ENCODE measurements at places on chromosomes 3 and 15.

- no peak for DNase-seq
Observed at GRCh38 chr15:31752065-31752762, 278.1 kb upstream of the CHRNA7 start.

- DNase-seq = no peak
Observed at GRCh38 chr3:194658477-194659242, 13.3 kb downstream of the LSG1 start.

- no peak for DNase-seq
Observed at GRCh38 chr15:68051109-68051508, 3.0 kb upstream of the PIAS1 start.

DNA sequence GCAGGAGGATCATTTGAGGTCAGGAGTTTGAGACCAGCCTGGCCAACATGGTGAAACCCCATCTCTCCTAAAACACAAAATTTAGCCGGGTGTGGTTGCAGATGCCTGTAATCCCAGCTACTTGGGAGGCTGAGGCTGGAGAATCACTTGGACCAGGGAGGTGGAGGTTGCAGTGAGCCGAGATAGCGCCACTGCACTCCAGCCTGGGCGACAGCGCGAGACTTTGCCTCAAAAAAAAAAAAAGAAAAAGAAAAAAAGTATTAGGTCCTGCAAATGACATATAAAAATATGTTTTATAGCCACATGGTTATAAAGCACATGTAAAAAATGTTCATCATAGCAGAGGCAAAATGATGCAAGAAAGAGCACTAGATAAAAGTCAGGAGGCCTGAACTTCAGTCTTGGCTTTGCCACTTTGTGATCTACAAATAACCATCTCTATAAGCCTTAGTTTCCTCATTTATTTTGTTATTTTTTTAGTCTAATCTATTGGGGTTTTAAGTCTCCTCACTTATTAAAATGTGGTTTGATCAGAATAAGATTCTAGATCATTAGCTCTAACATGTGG, 4.9 kb downstream of the SLC12A6 start:
- DNase-seq = no peak

DNA sequence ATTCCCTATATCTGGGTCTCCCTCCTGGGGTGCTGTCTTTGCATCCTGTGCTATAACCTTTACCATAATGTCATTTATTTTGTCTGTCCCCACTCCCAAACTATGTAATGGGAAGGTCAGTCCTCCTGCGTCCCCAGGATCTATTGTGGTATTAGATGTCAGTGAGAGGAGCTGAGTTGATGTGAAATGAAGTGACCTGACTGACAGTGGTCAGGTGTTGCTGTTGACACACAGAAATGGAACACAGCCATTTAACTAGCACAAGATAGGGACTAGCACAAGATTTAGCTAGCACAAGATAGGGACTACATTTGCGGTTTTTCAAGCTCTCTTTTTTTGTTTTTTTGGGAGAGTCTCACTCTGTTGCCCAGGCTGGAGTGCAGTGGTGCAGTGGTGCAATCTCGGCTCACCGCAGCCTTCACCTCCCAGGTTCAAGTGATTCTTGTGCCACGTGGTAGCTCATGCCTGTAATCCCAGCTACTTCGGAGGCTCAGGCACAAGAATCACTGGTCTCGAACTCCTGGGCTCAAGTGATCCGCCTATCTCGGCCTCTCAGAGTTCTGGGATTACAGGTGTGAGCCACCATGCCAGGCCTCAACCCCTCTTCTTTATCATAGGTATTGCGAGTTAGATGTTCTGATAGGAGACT, 5.2 kb downstream of the NGRN start:
- DNase-seq = no peak

DNA sequence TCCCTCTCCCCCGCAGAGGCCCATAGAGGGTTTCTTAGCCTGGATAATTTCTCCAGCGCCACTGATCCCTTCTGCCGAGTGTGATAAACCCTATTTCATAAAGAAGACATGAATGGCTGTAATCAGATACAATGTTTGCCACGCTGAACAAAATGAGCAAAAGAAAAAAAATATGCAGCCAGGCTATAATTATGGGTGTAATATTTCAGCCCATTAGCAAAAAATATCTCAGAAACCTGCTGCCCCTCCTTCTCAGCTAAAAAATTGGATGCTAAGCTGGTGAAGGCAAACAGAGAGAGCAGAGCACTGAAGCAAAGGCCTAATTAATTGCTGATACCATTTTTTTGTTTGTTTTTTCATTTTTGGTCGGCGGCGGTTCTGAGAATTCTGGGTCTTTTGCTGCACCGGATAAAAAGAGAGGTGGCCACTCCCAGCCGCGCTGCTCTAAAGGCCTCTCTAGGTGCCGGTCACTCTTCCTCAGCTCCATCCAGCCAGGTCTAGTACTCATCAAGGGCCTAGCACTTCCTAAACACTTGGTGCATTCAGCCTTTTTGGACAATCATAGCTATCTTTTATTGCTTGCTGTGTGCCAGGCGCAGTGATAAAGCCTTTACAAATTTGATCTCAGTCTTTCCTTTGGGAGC, 128.7 kb upstream of the TLE3 start:
- DNase-seq = no peak

DNA sequence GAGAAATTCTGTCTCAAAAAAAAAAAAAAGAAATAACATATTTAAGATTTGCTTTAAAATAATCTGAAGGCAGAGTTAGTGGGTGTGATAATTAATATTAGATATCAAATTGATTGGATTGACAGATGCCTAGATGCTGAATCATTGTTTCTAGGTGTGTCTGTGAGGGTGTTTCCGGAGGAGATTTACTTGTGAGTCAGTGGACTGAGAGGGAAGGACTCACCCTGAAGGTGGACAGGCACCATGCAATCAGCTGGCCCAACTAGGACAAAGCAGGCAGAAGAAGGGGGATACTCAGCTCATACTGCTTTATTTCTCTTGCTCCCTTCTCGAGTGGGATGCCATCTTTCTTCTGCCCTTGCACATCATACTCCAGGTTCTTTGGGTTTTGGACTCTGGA, 16.7 kb upstream of the RPL24 start:
- no peak for DNase-seq

DNA sequence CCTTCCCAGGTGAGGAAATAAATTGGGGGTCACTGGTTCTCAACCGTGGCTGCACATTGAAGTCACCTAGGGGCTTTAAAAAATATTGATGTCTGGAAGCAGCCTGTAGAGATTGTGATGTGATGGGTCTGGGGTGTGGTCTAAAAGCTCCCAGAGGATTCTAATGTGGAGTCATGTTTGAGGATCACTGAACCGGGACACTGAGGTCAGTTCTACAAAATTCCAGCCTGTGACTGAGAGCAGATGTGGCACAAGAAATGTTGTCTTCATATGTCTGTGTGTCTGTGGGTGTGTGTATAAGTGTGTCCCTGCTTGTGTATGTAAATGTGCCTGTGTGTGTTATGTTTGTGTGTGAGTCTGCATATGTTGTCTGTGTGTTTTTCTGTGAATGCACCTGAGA, 79.9 kb downstream of the TLE3 start:
- no peak for DNase-seq

- no peak for DNase-seq
Observed at GRCh38 chr15:82802497-82802896, 3.4 kb downstream of the FSD2 start.

DNA sequence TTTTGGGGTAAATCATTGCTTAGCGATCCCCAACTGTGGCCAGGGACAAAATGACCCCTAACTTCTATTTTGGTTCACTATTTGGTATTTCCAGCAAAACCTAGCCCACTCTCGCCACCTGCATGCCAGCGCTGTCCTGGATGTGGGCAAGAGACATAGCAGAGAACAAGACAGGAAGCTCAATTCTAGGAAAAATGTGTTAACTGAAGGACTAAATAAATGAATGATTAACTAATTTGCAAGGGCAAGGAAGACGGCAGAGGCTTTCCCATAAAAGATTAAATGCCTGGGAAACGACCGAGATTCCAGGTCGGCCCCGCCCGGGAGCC, 408 bp downstream of the NICN1 start:
- no peak for DNase-seq

DNA sequence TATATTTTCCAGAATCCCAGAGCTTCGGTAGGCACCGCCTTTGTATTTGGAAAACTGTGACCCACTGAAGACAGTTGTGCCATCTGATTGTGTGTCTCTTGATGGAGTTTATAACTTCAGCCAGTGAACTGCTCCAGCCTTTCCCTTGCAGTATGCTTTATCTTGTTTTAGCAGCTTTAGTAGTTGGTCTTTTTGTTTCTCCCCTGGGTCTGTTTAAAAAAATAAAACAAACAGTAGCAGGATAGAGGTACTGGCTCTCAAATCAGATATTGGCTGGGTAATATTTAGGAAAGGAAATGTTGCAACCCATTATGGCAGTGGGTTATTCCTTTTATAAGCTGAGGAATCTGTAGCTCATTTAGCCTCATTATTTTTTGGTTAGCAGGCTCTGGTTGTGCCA, 151.5 kb upstream of the BFSP2 start:
- no peak for DNase-seq

DNA sequence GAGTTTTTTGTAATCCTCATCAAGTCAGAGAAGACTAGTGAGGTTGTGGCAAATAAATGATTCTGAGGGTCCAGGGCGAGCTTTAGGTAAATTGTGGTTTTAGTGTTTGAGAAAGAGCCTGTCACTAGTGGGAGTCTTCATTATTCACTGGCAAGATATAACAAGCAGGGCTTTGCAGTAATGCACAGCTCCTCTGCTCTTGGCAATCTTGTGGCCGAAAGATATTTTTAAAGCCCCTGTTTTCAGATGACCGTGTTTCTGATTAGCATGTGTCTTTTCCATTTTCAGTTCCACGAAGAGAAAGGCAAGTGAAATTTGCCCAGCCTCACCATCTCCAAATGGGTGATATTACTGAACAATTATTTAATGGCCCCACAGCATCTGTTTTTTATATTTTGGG, 154.0 kb upstream of the BCL6 start:
- DNase-seq = no peak

DNA sequence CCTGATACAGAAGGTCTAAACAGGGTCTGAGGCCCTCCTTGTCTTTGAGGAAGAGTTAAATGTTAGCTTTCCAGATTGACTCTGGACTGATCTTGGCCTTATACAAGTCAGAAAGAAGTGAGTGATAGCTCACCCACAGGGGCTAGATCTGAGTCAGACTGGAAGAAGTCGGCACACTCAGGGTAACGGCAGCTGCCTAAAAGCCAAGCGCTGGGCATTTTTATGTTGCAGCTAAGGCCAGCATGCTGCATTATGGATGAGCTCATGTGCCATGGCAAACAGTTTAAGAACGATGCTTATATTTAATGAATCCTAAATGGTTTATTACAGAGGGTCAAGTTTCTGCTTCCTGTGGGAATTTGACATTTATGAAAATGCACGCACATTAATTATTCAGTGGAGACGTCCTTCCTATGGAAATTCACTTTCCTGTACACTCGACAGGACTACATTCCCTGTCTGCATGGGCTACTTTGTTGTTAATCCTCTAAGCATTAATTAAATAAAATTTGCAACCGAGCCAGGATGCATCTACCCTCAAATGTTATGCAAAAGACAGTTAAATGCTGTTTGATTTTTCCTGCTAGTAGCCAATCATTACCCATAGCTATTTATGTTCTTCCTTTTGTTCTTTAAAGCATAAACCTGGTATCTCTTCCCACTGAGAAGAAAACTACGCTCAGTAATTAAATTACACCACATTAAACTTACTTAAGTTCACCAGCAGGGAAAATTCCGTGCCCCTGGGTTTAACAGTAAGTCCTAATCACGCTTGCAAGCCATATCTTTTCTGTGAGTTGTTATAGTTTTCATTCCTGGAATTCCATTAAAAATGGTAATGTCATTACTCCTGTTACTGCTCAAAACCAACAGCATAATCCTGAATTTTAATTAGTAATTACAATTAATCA, 762.7 kb upstream of the CFAP20DC start:
- DNase-seq = no peak

Measured in HFF-Myc (cell line).